ENCODE measurements at places on chromosomes 7 and 10.

DNA sequence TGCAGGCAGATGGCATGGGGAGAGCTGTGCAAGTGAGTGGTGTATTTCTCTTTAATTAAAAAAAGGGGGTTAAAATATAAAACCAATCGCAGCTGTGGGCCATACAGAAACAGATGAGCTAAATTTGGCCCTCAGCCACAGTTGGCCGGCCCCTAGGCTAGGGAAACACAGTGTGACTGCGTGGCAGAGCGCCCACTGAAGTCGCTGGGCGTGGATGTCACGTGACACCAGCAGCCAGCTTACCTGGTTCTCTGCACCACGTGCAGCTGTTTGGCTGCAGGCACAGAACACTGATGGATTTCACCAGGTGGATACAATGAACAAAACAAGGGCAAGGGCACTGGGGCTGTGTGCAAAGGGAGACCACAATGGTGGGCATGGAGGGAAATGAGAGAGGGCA, 119.3 kb upstream of the ZNF746 start:
- DNase-seq: no peak

- peak; percentile 36 for DNase-seq
These were observed 314.3 kb upstream of the ZMIZ1 start for GRCh38 chr10:78754269-78755062.

- DNase-seq: peak; percentile 16
These were observed 142.5 kb upstream of the TCERG1L start for GRCh38 chr10:131453721-131454634.

DNA sequence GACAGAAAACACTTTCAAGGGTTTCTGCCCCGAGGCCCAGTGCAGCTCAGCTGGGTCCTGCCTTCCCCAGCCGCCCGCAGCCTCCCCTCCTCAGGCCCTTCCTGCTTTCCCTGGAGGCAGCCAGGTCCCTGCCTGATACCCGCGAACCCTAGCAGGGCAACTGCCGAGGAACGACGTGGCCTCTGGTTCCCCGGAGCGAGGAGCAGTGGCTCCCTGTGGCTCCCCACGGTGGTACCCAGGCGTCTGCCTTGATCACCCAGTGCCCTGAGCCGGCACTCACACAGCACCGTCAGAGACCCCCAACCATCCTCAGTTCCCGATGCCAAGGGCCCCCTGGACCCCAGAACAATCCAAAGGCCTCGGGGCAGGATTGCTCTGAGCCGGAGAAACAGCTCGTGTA, 58.3 kb downstream of the CFAP46 start:
- no peak for DNase-seq

GRCh38 chr7:39095875-39096619, 118.3 kb downstream of the POU6F2 start:
- no peak for DNase-seq

GRCh38 chr7:112484671-112485167, 3.9 kb downstream of the LSMEM1 start:
- peak; percentile 94 for DNase-seq

DNA sequence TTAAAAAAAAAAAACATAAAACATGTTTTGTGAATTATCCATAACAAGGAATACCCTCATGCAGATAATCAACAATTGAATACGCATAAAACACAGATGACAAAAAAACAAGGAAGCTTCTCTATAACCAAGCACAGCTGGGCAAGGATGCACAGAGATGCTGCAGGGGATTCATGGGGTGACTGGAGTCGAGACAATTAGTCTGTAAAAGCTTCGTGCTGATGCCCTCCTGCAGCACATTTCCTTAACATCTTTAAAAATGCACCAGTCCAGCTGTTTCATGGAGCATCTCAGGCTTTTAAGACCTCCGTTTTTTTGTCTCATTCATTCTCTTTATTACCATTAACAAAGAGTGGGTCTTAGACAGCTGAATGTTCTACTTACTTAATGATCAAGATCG, 794.0 kb upstream of the C7orf33 start:
- no peak for DNase-seq
